ENCODE measurements at places on chromosomes 11 and 22.

GRCh38 chr11:1453611-1454034, 33.0 kb downstream of the MOB2 start:
- DNase-seq, result no peak

DNA sequence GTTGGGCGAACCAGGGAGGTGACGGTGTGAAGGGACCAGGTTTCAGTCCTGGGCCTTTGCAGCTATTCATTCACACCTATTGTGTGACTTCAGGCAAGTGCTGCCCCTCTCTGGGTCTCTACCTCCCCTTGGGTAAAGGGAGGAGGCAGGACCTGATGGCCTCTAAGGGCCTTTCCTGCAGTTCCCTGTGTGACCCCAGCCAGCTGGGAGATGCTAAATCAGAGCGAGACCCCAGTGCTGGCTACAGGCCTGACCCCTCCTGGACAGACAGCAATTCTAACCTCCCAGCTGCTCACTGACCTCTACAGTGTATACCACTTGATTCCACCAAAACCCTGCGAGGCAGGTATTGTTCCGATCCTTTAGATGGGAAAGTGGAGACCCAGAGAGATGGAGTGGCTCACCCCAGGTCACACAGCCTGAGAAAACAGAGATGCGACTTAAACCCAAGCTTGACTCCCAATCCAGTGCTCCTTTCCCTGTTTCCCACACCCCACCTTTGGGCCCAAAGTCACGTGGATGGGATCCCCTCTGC, 6.2 kb downstream of the MAFF start:
- DNase-seq, result no peak

DNA sequence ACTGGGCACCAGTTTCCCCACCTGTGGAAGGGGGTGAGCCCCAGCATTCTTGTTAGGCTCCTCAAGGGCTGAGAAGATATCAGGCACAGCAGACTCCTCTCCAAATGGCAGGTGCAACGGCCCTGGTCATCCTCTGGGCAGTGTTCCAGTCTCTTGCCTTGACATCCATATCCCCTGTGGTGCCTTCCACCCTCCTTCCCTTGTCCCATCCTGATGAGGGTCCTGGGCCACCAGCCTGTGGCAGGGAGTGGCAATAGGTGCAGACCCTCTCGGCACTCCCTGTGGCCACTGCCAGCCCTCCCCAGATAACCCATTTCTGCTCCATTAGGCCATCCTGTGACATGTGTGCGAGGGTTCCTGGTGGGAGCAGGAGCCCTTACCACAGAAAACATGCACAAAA, 78.8 kb upstream of the NECTIN1 start:
- no peak for DNase-seq

- DNase-seq, result no peak
Measured at GRCh38 chr22:29190051-29190450, 15.6 kb upstream of the EMID1 start.

DNA sequence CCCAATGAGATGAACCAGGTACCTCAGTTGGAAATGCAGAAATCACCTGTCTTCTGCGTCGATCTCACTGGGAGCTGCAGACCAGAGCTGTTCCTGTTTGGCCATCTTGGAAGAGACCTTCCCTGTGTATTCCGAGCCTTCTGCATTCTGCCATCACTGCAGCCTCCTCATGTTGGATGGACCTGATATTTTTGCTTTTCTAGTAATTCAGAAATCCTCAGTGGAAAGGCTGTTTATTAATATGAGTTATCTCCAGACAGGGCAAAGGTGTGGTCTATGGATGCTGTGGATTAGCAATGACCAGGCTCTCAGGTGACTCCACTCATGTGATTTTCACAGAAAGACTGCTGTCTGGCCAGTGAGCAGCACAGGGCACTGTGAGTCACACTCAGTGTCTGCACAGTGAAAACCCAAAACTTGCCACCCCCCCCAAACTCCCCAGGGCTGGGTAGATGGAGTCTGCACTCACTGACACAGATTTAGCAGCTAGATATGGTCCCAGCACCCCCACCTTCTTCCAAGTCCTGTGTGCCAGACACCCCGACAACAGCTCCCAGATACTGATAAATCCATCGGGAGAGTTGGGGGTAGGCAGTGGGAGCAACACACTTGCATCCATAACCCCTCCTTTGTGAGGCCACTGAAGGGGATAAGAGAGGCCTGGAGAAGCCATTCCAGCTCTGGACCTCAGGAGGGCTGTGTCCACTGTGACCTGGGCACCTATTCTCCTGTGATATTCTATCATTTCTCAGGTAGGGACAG, 75.2 kb upstream of the TOP3B start:
- DNase-seq, result no peak

Measured in NCI-H1436 treated with DMSO at 0.1 percent for 48 hours (cell line).